ENCODE measurements at places on chromosomes 1 and 21.

DNA sequence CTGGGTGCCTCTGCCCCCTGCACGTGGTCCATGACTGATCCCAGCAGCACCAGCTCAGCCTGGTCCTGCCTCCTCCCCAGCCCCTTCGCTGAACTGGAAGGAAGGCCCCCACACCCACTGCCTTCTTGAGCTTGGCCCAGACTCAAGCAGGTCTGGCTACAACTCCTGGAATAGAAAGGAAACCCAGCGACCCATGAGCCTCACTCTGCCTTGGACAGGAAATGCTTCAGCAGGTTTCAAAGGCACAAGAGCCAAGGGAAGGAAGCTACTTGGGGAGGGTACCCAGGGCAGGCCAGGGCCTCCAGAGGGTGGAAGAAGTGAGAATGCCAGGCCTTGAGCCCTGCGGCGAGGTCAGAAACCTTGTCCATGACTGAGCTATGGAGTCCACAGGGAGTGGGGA is 35.9 kb upstream of the RD3 start:
- no peak for DNase-seq

GRCh38 chr1:187229496-187229895 is 400.7 kb downstream of the PLA2G4A start:
- no peak for DNase-seq

DNA sequence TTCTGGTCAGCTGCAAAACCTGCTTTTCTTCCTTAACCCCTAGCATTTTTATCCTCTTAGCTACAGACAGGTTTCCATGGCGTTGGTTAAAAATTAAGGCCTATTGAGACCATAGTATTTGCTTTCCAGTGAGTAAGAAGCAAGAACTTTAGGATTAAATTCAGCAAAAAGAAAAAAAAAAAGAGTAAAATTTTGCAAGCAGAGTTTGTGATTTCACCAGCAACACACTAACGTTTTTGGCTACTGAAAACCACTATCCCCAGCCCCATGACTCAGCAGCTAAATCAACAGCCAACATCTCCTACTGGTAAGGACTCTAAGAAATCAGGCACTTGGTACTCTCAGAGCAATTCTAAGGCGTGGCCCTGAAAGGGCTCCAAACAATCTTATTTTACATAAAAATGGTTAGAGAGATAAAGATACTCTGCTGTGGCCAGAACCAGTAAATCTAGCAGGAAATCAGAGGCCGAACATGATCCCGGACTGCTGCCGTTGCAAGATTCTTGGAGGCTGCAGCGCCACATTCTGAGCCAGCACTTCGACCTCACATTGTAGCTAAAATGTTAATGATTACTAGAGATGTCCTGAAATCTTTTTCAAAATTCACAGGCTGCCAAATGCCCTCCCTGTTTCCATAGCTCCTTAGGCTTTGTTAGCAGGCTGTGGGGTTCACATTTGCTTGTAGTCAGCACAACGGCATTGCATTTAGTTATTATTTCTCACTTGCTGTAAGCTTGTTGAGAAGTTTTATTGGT is 1.6 kb upstream of the ENO1 start:
- DNase-seq = peak; percentile 76

DNA sequence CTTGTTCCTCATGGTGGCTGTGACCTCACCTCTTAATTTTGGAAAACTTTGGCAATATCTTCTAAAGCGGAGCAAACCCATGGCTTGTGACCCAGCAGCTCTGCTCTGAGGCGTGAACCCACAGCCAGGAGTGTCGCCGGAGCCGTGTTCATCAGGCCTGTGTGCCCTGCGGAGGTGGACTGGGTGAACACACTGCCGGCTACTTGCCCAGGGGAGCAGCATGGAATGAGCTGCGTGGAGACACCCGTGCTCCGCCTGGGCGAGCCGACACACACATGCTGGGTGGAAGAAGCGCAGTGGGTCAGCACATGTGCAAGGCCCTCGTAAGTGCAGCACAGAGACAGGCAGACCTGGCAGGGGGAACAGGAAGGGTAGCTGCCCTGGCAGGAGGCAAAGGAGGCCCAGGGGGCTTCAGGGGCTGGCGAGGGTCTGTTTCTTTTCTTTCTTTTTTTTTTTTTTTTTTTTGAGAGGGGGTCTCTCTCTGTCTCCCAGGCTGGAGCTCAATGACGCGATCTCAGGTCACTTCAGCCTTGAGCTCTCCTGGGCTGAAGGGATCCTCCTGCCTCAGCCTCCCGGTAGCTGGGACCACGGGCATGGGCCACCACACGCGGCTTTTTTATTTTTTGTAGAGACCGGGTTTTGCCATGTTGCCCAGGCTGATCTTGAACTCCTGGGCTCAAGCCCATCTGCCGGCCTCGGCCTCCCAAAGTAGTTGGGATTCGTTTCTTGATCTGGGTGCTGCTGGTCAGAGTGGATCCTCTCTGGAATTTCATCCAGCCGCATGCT is 41.8 kb downstream of the AGPAT3 start:
- peak; percentile 6 for DNase-seq

DNA sequence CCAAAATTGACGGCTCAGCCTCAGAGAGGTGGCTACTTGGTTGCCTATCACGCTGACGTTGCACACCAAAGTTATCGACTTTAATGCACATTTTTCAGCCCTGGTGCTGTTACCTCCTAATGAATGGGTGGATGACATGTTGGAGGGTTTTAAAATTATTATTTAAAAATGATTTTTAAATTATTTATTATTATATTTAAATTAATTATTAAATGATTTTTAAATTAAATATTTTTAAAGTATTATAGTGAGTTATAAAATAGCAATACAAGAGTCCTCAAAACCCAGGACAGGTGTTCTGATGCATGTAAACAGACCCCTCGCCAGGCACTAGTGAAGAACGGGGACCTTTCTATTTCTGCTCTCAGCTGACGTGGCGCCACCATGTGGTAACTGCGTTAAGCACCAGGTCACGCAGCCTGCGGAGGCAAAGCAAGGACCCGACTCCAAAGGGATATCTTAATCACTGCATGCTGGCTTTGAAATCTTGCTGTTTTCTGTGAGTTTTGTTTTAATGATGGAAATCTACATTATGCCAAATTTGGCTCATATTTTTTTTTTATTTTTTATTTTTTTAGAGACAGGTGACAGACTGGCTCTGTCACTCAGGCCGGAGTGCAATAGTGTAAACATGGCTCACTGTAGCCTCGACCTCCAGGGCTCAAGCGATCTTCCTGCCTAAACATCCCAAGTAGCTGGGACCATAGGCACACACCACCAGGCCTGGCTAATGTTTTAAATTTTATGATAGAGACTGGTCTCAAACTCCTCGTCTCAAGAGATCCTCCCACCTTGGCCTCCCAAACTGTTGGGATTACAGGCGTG is 22.6 kb downstream of the CASP9 start:
- DNase-seq = peak; percentile 80

DNA sequence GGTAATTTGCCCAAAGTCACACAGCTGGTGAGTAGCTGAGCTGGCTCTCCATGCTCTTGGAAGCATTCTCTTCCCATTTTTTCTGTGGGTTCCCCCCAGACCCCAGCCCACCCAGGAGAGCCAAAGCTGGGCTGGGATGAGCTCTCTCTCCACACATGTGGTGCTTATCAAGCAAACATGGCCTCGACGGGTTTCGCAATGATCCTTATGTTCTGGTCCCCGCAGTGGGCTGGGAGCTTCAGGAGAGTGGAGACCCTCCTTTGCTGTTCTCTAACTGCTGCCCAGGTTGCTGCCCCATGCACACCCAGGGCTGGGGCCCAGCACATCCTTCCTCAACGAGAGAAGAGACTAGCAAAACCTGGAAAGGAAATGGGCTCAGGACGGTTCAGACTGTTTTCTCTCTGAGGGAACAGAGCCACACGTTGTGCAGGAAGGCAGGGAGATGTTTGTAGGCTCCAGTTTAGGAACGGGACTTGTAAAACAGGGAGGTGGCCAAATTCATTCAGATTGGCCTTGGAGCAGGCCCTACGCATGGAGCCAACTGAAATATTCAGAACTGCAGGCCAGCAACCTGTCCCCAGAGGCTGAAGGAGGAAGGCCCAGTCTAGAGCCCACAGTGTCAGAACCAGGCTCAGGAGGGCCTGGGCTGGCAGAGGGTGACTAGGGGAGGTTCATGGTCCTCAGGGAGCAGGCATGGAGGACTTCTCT is 27.2 kb upstream of the CSF1 start:
- DNase-seq = no peak

DNA sequence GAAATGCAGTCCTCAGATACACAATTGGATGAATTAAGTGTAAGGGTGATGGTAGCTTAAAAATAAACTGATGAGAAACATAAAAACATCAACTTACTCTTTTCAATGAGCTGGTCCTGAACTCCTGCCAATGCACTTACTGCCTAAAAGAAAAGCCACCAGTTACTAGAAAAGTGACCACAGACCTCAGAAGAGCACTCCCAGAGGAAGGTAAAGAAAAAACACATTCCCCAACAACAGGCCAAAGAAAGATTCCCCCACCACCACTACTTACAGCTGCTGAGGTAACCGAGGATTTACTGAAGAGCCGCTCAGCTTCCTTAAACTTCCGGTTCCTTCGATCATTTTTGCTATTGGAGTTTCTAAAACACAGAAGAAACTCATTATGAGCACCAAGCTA is 5.4 kb downstream of the MEAF6 start:
- no peak for DNase-seq

GRCh38 chr1:17045634-17046333 is 8.0 kb downstream of the SDHB start:
- no peak for DNase-seq
